ENCODE measurements at places on chromosomes 16 and 17.

DNA sequence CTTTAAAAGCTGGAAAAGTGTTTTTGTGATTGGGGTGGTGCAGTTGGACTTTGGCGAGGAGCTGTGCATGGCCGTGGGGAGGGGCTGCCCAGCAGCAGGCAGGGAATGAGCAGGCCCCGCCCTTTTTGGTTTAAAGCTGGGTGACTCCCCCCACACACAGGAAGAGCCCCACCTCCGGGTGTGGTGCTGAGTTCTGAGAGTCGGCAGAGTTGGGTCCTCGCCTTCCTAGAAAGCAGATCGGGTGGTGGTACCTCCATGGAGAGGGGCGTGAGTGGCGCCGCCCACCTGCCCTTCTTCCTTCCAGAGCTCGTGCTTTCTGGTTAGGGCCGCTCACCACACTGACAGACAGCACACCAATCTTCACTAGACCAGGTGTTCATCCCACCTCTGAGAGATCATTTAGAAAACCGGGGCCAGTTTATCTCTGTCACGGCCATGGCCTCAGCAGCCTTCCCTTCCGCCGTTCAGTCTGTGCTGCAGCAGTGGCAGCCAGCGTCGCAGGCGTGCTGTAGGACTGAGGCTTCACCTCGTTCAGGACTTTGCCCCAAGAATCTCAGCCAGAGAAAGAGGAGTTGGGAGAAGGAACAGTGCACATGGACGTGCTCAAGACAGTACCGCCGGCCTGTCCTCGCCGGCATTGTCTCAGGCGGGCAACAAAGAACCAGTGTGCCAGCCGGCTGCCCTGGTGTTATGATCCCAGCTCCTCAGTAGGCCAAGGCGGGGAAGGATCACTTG, 144.0 kb upstream of the CHMP6 start:
- peak; percentile 65 for DNase-seq

DNA sequence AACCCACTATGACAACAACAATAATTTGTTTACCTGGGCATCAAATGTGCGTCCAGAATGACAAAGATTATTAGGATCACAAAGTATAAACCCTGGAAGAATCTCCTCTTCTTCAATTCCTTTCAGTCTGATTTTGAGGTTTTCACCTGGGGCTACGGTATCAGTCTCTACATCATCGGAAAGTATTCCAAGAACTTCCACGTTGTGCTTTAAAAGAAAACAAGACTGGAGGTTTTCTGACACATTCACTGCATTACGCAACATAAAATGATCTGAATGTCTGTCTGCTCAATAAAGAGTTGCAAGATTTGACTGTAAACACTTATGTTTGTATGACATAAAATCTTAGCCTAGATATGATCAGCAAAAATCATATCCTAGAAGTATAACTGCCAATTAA, 26.0 kb upstream of the RSL1D1 start:
- DNase-seq, result no peak

- DNase-seq, result no peak
Observed at GRCh38 chr17:67124450-67125148, 80.2 kb downstream of the CACNG1 start.

- no peak for DNase-seq
Observed at GRCh38 chr16:4507588-4508345, 30.8 kb downstream of the CDIP1 start.

DNA sequence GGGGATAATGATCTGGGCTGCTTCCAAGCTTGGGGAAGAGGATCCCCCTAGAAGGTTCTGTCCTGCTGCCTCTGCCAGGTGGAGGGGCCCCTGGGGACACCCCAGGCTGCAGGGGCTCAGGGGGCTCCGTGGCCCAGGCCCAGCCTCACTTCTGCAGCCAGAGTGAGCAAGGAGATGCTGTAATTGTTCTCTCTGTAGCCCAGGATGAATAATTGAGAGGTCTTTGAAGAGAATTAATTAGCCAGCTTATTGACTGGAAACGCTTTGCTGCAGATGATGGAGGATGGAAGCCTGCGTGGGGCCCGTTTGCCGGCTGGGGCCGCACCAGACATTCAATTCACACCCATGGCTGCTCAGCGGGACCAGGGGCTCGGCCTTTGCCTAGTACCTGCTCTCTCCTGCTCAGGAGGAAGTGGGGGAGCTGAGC, 38.5 kb downstream of the TMEM235 start:
- DNase-seq, result no peak

DNA sequence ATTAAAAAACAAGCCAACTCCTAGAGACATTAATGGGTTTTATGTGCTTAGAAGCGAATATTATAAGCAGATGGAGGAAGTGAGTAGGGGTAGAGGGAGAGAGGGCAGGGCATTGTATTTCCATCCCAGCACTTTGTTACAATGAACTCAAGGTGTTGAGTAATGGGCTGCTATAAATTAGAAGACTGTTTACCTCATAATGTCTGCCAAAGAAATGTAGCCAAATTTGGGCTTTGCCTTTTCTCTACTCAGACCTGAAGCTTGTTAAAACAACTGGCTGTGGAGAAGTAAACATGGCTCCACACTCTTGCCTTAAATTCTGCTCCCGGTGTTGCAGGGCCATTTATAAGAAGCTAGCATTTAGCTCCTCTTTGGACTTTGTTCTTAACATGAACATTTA, 134.7 kb downstream of the PMP22 start:
- no peak for DNase-seq

- DNase-seq, result no peak
Observed at GRCh38 chr16:48498769-48499631, 111.0 kb downstream of the N4BP1 start.

DNA sequence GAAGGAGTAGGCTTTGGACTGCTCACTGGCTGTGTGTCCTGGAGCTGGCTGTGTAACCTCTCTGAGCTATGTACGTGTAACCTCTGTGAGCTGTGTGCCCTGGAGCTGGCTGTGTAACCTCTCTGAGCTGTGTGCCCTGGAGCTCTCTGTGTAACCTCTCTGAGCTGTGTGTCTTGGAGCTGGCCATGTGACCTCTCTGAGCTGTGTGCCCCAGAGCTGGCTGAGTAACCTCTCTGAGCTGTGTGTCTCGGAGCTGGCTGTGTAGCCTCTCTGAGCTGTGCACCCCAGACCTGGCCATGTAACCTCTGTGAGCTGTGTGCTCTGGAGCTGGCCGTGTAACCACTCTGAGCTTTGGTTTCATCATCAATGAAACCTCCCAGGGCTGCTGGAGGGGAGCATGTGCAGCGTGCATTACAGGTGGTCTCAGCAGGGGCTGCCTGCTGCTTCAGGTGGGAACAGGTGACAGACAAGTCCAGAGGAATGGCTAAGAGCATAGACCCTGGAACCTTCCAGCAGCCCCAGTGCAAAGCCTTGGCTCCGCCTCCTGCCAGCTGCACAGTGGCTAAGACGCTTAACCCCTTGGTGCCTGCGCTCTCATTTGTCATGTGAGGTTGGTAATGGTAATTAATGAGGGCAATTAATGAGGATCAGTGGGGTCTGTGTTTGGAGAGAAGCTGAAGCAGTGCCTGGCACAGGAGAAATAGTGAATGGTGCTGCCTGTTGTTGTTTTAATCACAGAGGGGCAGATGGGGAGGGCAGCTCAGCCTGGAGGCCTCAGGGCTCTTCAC, 86.7 kb downstream of the KATNIP start:
- no peak for DNase-seq

DNA sequence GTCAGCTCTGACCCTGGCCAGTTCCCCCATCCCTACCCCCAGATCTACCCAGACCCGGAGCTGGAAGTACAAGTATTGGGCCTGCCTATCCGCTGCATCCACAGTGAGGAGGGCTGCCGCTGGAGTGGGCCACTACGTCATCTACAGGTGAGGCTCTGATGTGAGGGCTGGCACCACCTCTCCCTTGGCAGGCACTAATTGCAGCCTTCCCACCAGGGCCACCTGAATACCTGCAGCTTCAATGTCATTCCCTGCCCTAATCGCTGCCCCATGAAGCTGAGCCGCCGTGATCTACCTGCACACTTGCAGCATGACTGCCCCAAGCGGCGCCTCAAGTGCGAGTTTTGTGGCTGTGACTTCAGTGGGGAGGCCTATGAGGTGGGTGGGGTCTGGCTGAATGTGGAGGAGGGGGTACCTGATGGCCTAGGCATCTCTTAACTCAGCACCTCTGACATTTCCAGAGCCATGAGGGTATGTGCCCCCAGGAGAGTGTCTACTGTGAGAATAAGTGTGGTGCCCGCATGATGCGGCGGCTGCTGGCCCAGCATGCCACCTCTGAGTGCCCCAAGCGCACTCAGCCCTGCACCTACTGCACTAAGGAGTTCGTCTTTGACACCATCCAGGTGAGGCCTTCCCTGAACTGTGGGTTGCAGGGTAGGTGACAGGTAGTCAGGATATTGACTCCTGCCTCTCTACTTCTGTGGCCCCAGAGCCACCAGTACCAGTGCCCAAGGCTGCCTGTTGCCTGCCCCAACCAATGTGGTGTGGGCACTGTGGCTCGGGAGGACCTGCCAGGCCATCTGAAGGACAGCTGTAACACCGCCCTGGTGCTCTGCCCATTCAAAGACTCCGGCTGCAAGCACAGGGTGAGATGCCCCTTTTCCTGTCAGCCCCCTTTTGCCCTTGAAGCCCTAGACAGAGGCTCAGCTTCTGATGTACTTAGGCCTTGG, 4.3 kb downstream of the TRAF4 start:
- no peak for DNase-seq

- DNase-seq, result no peak
Observed at GRCh38 chr16:84911486-84912216, 91.9 kb downstream of the CRISPLD2 start.

DNA sequence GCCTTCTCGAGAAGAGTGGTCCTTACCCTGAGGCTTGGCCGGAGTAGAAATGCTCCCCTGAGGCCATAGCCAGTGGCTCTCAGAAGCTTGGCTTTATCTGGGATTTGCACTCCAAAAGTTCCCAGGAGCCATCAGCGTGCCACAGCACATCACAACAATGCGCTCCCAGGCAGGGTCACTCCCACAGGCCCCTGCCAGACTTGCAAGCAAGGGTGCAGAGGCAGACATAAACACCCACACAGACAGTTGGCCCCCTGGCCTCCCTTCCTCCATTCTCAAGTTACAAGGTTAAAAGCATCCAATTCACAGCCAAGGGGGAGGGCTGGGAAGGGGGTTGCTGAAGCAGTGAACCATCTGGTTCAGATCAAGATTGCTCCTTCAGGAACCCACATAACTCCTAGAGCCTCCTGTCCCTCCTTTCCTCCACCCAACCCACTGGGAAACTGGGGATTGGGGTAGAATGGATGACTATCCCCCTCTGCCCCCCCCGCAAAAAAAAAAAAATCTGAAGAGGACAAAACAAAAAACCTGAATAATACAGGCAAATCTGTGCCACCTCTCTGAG, 1.8 kb downstream of the ST3GAL2 start:
- no peak for DNase-seq

DNA sequence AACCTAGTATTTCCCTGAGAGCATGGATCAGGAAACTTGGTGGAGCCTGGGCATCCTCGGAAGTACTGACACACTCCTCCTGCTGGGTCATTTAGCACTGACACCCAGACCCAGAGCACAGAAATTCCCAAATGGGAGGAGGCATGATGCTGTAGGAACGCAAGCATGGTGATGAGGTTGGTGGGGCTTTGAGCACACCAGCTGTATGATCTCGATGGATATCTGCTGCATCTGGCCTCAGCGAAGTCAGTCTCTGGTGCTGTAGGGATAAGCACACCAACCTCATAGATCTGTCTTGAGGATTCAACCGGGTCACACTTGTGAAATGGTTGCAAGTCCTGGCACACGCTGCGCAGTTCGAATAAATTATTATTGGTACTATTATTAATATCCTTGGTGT, 52.5 kb downstream of the SHISA6 start:
- DNase-seq, result no peak

- no peak for DNase-seq
Observed at GRCh38 chr17:18185832-18186626, 2.4 kb downstream of the ALKBH5 start.

GRCh38 chr16:67862623-67863583, 9.9 kb upstream of the EDC4 start:
- no peak for DNase-seq

DNA sequence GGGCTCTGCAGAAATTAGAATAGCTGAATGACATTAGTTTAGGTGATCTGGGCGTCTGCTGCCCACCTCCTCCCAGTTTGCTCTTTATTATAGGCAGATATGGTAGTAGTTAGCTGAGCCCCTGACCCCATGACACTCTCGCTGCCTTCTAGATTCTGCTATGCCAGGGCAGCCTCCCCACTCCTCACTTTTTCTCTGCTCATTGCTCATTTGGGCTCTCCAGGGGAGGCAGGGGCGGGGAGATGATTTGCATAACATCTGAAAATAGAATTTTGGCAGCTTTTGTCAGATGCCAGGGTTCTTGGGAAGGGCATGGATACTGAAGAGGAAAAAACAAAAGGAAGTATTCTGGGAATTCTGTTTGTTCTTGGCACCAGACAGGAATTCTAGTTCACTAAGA, 78.0 kb upstream of the GAS7 start:
- no peak for DNase-seq

- no peak for DNase-seq
Observed at GRCh38 chr17:17107281-17107680, 65.0 kb downstream of the MPRIP start.

- no peak for DNase-seq
Observed at GRCh38 chr16:19114359-19115147, 789 bp downstream of the ITPRIPL2 start.

DNA sequence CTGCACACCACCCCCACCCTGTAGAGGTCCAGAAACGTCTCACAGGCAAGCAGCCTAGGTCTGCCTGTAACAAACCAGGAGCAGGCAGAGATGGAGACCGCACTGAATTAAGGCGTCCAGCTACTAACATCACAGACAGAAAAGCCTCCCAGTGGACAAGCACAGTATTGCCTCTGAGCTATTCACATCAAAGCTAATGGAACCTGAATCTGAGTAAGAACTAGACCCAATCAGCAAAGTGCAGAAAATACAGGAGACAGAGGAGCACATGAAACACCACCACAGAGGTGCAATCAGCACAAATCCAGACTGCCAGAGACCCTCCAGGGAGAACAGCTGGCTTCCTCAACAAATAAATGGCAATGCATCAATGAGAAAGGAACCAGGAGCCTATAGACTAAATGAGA, 22.2 kb upstream of the PEMT start:
- DNase-seq, result peak; percentile 71

- no peak for DNase-seq
Observed at GRCh38 chr17:69729944-69730343, 315.4 kb downstream of the MAP2K6 start.

- no peak for DNase-seq
Observed at GRCh38 chr16:12600116-12600515, 203.6 kb downstream of the CPPED1 start.

DNA sequence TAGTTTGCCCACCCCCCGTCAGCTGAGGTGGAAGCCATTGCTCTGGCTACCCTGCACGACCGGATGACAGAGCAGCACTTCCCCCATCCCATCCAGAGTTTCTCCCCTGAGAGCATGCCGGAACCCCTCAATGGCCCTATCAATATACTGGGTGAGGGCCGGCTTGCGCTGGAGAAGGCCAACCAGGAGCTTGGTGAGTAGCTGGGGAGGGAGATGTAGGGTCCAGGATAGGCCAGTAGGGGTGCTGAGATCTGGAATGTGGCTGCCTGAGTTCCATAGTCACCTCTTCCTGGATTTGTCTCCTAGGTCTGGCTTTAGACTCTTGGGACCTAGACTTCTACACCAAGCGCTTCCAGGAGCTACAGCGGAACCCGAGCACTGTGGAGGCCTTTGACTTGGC, 6.4 kb downstream of the PFAS start:
- DNase-seq, result no peak

GRCh38 chr16:84020353-84020752, 22.2 kb downstream of the SLC38A8 start:
- DNase-seq, result no peak

GRCh38 chr16:4372001-4372577, 441 bp downstream of the VASN start:
- DNase-seq, result peak; percentile 22

- DNase-seq, result no peak
Observed at GRCh38 chr16:49862694-49863093, 6.8 kb upstream of the ZNF423 start.

- DNase-seq, result no peak
Observed at GRCh38 chr16:88468275-88469129, 15.4 kb downstream of the ZFPM1 start.

All from activated naive CD4-positive, alpha-beta T cell treated with anti-CD3 and anti-CD28 coated beads for 36 hours (primary cell).